GM23248 (cell line): ENCODE measurements at places on chromosomes 7 and 10.

DNA sequence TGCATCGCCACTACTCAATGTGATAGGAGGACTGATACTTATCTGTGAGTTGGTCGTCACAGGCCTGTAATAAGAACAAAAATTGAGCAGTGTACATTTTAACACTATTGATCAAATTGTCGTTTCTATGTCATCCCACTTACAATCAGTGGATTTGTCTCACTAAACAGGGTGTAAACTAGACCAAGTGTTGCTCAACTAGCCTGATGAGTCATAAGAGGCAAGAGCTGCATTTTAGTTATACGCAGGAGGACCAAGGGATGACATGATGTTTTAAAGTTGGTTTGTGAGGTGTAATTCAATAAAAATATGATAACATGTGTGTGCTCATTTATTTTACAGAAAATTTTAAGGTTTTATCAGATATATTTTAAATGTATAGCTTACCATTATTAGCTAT is 1239.2 kb downstream of the REEP3 start:
- DNase-seq = peak; percentile 7

DNA sequence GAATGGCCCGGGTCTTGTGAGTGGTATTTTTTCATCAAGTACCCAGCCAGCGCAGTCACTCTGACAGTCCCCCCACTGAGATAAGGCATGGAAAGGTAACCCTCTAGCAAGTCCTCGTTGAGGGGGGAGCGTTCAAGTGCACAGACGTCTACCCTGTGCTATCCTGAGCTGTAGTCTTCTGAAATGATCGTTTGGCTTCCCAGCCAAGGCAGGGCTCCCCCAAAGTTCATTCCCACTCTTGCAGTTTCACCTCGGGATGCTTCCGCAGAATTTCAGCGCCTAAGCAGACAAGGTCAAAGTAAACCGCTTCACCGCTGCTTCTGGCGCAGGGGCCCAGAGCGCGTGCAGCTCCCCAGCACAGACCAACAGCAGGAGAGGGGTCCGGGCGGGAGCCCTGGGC is 1.8 kb downstream of the INSYN2A start:
- no peak for DNase-seq

DNA sequence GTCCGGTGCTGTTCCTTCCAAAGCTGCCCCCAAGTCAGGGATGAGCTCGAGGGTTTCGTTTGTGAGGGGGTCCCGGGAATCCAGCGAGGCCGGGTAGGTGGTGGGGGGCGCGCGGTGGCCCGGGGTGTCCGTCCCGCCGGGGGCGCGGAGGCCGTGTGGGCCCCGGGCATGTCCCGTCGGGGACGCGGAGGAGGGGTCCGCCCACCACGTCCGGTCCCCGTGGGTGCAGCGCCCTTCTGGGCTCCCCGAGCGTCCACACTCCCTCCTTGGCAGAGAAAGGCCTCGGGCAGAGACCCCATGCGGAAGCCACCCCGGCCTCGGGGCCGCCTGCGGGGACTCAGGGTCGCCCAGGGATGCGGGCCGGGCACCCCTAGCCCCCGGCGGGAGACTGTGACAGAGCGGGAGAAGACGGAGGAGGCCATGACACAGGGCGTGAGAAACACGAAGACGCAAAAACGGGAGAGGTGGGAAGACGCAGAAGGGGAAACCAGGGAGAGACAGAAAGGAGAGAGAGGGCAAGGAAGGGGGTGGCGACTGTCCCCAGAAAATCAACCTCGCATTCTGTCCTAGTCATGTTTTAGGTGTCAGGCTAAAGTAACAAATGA is 640 bp upstream of the ZNF425 start:
- peak; percentile 59 for DNase-seq

GRCh38 chr10:80535671-80536360 is 1.9 kb upstream of the SH2D4B start:
- DNase-seq = peak; percentile 40

DNA sequence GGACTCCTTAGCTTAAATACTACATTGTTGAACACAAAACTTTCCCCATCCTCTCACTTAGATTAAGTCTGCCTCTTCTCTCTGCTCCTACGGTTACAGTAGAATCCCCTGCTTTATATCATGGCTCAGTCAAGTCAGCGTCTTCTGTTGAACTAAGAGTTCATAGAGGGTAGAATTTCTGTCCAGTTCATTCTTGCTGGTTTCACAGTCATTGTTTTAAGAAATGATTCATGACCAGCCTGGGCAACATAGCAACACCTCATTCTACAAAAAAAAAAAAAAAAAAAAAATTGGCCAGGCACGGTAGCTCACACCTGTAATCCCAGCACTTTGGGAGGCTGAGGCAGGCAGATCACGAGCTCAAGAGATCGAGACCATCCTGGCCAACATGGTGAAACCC is 3.7 kb upstream of the ZFYVE27 start:
- DNase-seq = no peak

GRCh38 chr7:102317231-102318059 is 30.8 kb downstream of the SH2B2 start:
- no peak for DNase-seq

DNA sequence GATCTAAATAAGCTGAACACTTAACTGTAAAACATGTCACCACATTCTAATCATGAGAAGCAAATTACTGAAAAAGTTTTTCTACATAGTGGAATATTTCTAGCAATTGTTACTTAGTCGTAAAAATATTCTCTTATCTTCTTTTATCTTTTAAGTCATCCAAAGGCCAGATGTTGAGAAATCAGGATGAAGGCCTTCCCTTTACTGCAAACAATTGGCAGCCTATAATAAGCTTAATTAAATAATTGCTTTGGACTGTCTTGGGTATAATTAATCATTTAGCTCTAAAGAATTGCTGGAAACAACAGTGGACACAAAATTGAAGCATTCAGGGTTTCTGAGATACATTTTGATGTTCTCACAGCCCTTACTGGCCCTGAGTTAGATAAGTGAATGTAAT is 226.5 kb downstream of the FANK1 start:
- no peak for DNase-seq

- DNase-seq = no peak
These were observed 2.4 kb upstream of the LDB3 start for GRCh38 chr10:86665868-86666267.

- DNase-seq = no peak
These were observed 36.0 kb downstream of the MAT1A start for GRCh38 chr10:80253266-80253962.

GRCh38 chr10:99758211-99758891 is 24.1 kb upstream of the ABCC2 start:
- peak; percentile 57 for DNase-seq

- DNase-seq = no peak
These were observed 57.5 kb downstream of the MDFIC start for GRCh38 chr7:114979388-114979787.

- DNase-seq = no peak
These were observed 107.1 kb downstream of the EBLN1 start for GRCh38 chr10:22110761-22111160.

DNA sequence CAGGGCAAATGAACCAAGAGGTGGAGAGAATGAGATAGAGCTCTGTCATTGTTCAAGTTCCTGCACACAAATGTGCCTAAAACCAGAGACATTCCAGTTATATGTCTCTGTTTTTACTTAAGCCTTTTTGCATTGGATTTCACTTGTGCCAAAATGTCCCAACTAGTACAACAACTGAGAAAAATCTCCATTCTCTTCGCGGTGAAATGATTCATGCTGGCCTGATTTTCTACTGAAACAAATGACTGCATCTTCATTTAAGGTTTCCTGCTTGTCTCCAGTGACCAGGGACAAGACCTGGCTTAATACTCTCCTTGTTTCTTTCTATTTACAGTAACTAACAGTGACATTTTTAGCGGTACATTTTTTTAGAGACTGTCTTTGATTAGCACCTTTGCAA is 714.9 kb downstream of the KCNMA1 start:
- DNase-seq = peak; percentile 52

GRCh38 chr10:58052772-58053171 is 214.9 kb downstream of the IPMK start:
- no peak for DNase-seq

GRCh38 chr7:99557196-99557607 is 1.2 kb upstream of the ZNF655 start:
- peak; percentile 40 for DNase-seq

DNA sequence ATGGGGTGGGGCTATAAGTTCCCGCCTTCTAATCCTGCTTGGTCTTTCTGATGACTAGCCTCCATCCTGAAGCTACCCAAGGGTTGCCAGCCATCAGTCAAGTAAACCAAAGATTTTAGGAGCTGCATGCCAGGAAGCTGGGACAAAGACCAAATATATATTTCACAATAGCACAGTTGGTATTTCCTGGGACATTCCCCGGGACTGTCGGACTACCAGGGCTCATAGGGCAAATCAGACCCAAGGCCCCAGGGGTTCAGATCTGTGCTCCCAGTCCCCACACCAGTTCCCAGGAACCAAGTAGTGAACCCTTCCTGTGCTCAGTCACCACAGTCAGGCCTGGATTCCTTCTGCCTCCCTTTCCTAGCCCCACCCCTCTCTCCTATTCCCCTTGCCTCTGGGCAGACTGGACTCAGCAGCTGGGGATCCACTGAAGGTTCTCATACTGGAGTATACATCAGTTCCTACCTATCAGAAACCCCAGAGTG is 5.7 kb upstream of the CXCL12 start:
- DNase-seq = peak; percentile 27

GRCh38 chr10:35195361-35196306 is 69.0 kb downstream of the CREM start:
- peak; percentile 97 for DNase-seq

- no peak for DNase-seq
These were observed 14.7 kb downstream of the CFAP58 start for GRCh38 chr10:104368381-104368780.

- DNase-seq = no peak
These were observed 70.5 kb upstream of the SP4 start for GRCh38 chr7:21357151-21358097.

GRCh38 chr7:16028636-16029035 is 342.2 kb upstream of the MEOX2 start:
- peak; percentile 4 for DNase-seq

DNA sequence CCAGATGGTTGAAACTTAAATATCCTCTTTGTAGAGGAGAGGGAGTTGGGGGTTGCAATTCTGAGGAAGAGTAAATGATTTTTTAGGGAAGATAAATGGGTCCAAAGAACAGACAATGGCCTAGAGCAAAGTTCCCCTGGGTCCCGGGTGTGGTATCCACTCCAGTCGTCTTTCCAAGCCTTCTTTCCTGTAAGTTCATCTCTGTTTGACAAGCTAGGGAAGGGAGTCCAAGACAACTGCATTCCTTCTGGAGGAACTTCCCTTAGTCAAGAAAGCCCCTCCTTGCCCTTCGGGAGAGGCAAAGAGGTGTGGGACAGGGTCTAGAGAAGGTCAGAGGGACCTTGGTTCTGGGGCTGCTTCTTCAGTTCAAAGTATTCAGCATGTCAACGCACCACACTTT is 33.4 kb downstream of the C10orf71 start:
- DNase-seq = no peak

- DNase-seq = no peak
These were observed 44.4 kb upstream of the AMPH start for GRCh38 chr7:38675494-38676106.

DNA sequence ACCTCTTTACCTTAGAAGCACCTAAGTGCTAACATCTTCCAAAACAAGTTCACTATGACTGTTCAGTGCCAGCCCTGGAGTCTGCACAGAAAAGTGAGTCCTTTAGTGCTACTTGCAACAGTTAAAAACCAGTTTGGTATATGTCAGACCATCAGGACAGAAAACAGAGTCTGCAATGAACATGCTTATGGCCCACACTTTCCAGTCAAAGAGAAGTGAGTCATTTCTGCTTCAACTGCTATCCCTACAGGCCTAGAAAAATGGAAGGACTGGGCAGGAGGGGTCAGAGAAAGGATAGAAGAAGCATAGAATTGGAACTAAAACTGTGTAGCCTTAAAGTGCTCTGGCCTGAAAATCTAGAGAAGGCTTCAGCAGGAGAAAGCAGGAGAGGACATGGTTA is 108.0 kb downstream of the PDE1C start:
- no peak for DNase-seq

DNA sequence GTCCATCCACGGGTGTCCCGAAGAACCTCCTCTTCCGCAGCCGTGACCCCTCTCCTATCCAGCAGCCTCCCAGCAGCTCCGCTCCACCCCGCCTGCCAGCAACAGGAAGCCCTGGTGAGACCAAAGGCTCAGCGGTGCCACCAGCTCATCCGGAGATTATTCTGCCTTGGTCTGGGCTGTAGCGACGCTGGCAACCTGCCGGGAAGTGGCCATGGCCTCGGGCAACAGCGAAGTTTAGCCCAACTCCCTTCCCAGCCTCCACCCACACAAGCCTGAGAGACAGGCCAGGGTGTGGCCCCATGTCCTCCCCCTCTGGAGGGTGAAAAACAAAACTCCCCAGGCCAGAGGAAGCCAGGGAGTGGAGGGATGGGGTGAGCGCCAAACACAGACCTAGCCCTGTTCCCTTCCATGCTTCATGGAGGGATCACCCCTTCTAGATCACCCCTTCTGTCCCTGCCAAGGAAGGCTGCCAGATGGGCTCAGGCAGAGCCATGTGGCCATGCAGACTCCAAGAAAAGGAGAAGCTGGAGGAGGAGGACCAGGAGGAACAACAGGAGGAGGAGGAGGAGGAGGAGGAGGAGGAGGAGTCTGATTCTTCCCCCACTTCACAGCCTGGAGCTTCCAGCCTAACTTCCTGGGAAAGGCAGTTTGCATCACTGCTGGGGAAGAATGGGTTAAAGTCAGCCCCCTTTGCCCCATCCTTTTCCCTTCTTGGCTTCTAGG is 918 bp downstream of the CALHM2 start:
- DNase-seq = peak; percentile 81

- peak; percentile 88 for DNase-seq
These were observed 129.6 kb downstream of the DKK1 start for GRCh38 chr10:52443419-52444388.

- DNase-seq = no peak
These were observed 61.7 kb upstream of the CREB5 start for GRCh38 chr7:28350662-28351061.
